ENCODE measurements at places on chromosomes 12 and 14.

DNA sequence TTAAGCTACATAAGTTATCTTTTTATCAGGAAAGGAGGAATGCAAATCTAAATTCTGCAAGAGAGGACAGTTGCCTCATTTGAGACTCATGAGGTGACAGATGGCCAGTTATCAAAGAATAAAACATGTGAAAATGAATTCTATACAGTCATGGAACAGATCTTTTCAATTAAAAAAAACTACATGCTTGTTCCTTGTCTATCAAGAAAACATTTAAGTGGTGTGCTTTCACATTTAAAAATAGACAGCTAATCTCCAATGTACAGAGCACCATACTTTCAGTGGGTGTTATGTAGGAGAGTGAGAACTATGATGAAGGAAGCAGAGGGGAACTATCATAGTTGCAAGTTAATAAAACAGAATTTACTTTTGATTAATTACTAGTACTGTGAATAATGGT lies 76.7 kb upstream of the TTC7B start:
- DNase-seq: no peak

GRCh38 chr14:85401384-85401783 lies 128.6 kb upstream of the FLRT2 start:
- DNase-seq: no peak

- no peak for DNase-seq
Observed at GRCh38 chr12:27068863-27069262, 13.5 kb downstream of the C12orf71 start.

DNA sequence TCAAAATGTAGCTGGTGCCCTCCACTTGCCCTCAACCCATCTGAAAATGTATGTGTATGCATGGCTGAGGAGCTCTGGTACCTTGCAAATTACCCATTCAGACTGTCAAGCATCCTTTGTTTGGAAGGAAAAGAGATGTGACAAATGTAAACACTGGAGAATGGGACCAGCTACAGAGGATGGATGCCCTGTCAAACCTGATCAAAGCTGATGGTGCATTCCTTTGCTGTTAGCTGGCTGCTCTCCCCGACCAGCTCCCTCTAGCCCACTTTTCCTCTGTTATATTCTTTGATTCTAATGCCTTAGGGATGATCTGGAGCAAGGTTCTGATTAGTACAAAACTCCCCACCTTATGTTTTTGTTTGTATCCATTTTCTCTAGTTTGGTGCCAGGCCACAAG lies 310.3 kb downstream of the C12orf75 start:
- no peak for DNase-seq

GRCh38 chr14:24196071-24197055 lies 1.1 kb upstream of the TM9SF1 start:
- peak; percentile 27 for DNase-seq

GRCh38 chr12:51190820-51191219 lies 17.9 kb upstream of the TFCP2 start:
- no peak for DNase-seq

GRCh38 chr14:71918955-71919354 lies 13.3 kb upstream of the RGS6 start:
- no peak for DNase-seq

DNA sequence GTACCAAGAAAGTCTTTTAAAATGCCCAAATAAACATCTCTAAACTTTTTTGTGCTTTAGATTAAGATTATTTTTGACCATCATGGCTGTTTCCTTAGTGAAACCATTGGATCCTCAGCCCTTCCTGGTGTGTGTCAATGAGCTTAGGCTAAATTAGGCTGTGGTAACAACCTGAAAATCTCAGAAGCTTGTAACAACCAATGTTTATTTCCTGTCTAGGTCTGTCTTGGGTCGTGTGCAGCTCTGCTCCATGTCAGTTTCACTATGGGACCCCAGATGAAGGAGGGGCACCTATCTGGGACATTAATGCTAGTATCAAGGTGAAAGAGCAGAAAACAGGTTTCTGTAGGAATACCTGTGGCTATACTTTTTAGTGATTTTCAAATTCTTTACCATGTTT lies 49.9 kb downstream of the KCNMB4 start:
- DNase-seq: no peak

DNA sequence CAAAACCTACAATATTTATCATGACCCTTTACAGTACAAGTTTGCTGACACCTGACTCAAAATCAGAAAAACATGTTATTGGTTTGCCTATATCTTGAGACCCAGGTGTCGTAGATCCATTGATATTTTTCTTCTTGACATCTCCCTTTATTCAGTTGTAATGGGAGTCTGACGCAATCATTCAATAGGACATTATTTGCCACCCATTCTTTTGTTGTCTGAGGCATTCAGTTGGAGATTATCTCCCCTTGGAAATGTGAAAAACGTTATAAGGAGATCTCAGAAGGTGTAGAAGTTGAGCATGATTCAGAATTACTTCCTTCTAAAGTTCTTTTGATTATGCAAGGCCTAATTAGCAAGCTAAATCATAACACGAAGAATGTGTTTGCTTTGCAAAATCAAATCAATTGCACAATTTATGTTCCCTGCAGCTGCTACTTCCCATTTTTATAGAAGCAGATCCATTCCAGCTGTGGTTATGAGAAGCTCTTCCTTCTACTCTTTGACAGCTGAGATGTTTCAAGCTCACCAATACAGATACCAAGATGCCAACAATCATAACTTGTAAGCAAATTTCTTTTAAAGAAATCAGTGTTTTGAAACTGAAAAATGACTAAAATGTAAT lies 228.2 kb upstream of the SYT1 start:
- DNase-seq: peak; percentile 30

GRCh38 chr14:89507926-89508460 lies 91.0 kb upstream of the FOXN3 start:
- DNase-seq: peak; percentile 44

GRCh38 chr14:67650151-67650550 lies 24.3 kb downstream of the VTI1B start:
- DNase-seq: no peak

DNA sequence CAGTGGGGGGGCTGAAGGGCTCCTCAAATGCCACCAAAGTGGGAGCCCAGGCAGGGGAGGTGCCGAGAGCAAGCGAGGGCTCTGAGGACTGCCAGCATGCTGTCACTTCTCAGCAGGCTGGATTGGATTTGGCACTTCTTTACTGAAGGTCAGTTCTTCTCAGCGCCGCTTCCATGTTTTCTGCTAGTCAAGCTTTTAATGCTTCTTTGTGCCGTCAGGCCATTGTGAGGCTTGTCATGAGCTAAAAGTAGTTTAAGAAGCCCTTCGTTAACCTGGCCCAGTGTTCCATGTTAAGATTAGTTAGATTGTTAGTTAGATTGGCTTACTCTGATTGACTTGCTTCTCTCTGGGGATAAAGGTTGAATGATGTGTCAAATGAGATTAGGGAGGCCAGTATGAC lies 13.4 kb downstream of the GABARAPL1 start:
- no peak for DNase-seq

DNA sequence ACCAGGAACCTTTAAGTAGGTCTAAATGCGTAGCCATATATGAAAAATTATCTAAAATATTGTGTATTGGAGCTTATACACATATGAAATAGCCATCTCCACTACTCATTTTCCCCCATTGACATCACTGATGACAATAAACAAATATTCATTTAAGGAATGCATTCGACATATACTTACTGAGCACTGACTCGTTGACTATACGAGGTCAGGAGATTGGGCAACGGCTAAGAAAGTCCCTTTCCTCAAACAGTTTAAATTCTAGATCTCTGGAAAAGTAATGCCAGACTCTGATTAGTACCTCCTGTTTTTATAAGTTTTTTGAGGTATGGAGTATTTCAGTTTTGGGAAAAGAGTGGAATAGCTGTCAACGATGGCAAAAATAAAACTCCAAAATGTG lies 139.4 kb upstream of the DIO2 start:
- peak; percentile 3 for DNase-seq

GRCh38 chr12:16880864-16881285 lies 274.9 kb upstream of the LMO3 start:
- DNase-seq: no peak

DNA sequence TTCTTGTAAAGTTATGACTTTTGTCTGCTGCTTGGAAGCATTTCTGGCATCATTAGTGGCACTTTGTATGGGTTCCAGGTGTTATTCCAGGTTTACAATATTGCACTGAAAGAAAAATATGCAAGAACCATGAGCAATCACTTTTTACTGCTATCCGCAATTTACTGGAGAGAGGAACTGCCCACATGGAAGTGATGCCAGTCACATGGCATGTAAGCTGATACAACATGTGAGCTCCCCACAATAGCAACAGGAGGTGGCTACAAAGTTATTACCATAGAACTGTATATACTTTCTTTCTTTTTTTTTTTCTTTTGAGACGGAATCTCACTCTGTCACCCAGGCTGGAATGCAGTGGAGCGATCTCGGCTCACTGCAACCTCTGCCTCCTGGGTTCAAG lies 1012.1 kb downstream of the BCL11B start:
- no peak for DNase-seq

DNA sequence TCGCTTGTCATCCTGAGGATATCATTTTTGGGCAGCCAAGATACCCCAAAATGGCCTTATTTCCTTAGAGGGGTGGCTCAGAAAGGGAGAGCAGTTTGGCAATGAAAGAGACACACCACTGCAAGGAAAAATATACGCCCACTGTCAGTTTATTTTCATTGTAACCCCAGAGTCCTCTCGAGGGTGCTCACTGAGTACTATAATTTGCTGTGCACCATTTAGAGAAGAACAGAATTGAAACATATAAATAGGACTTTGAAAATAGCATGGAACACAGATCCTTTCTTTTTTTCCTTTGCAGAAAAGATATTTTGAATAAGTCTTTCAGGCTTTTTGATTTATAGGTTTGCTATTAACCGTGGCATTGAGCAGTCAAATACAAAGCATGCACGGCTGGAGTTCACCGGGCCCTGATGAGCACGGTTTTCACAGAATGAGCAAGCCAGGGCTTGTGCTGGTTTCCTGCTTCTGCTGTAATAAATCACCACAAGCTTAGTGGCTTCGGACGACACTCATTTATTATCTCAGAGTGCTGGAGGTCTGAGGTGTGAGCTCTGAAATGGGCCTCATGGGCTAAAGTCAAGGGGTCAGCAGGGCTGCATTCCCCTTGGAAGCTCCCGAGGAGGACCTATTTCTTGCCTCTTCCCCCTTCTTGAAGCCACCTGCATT lies 152.3 kb downstream of the ZNF664 start:
- DNase-seq: no peak

DNA sequence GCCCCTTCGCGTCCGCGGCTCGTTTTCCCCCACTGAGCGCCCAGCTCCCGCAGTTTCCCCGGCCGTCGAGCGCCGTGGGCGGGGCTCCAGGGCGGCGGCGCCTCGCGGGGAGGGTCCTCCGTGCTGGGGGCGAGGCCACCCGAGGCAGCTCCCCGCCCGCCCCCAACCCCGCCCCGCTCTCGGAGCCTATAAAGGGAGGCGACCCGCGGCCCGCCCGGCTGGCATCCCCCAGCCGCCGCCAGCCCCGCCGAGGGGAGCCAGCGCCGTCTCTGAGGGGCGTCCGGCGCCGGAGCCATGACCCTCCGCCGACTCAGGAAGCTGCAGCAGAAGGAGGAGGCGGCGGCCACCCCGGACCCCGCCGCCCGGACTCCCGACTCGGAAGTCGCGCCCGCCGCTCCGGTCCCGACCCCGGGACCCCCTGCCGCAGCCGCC lies at the start of gene TAMALIN:
Gene TAMALIN (plus strand): TSS at position 221 of the 432 bp plus-strand sequence. CDS start 74 bp downstream, at position 295.
- DNase-seq: peak; percentile 47

GRCh38 chr14:92644171-92644969 lies 104.1 kb downstream of the LGMN start:
- peak; percentile 69 for DNase-seq
